ENCODE measurements at places on chromosomes 4 and X.

GRCh38 chrX:151852294-151852693 lies 60.4 kb upstream of the MAGEA4 start:
- no peak overlapping the region for H3K4me3 ChIP-seq
- DNase-seq, result no peak
- no peaks in the 10 kb centered on the region for H3K36me3 ChIP-seq
- no peak overlapping the region for H3K27ac ChIP-seq

DNA sequence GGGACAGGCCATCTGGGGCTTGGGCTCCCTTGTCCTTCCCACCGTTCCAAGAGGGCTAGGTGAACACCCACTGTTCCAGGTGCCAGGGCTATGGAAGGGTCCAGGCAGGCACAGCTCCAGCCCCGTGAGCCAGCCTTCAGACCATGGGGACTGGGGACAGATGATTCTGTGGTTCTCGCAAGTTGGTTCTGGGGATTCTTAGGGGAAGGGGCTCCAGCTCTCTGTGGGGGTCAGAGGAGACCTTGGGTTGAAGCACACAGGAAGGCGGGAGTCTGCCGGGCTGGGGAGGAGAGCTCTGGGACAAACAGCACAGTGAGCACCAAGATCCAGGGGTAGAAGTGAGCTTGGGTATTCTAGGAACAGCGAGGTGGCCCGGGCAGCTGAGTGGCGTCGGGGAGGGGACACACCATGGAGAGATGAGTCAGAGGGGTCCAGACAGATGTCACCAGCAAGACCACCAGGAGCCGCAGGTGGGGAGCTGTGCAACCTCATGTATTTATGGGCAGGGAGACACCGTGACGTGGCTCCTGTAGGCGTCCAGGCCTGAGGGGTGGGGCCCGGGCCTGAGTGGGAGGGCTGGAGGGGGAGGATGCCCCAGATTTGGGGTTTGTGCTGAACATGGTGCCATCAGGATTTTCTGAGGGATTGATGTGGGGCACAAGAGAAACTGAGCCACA lies 48.8 kb upstream of the HMX1 start:
- no peaks in the 10 kb centered on the region for H3K27me3 ChIP-seq
- no peaks in the 10 kb centered on the region for H3K4me1 ChIP-seq
- H3K4me3 ChIP-seq, result no peak overlapping the region
- DNase-seq, result no peak
- no peak overlapping the region for H3K27ac ChIP-seq

GRCh38 chr4:30281986-30282385 lies 438.2 kb upstream of the PCDH7 start:
- no peak for DNase-seq
- H3K36me3 ChIP-seq, result no peaks in the 10 kb centered on the region
- H3K27ac ChIP-seq, result no peak overlapping the region
- no peak overlapping the region for H3K4me3 ChIP-seq
- H3K27me3 ChIP-seq, result no peaks in the 10 kb centered on the region
- no peaks in the 10 kb centered on the region for H3K4me1 ChIP-seq

DNA sequence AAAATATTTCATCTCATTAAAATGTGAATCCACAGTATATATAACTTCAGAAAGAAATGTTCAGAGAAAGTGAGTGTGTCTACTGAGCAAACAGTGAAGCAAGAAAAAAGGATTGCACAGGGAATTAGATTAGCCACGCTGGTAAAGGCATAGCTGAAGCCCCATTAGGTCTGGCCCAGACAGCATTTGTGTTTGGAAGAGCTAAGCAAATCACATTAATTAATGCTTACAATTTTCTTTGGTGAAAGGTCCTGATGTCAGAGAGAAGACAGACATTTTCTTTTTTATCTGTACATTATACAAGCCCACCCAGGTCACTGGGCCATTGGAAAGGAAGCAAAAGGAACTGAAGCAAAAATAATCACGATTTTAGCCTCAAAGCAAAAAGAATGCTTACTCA lies 354.6 kb downstream of the GRID2 start:
- H3K36me3 ChIP-seq, result no peaks in the 10 kb centered on the region
- H3K4me3 ChIP-seq, result no peak overlapping the region
- no peaks in the 10 kb centered on the region for H3K4me1 ChIP-seq
- H3K27ac ChIP-seq, result no peak overlapping the region
- DNase-seq, result no peak
- H3K27me3 ChIP-seq, result no peaks in the 10 kb centered on the region

DNA sequence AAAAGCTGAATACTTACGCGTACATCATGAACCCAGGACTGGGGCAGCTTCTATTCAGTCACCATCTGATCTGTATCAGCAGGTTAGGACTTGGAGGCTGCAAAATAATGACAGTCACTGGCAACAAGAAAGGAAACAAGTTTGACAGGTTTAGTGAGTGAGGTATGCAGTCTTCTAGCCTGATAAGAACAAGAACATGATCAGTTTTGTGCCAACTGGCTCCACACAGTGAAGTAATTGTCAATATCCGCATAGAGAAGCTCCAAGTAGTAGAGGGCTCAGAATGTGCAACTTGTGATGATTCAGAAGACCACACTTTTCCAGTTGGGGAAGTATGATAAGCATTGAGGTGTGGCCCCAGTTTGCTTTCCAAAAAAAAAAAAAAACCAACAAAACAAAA lies at the start of gene TMPRSS11F:
Gene TMPRSS11F, minus strand, starts transcription at position 77 of the 400 bp plus-strand sequence. Its CDS starts 49 bp downstream, at position 28.
- H3K27me3 ChIP-seq, result no peaks in the 10 kb centered on the region
- H3K4me1 ChIP-seq, result no peaks in the 10 kb centered on the region
- no peak within 1 kb of the TSS for H3K4me3 ChIP-seq
- H3K36me3 ChIP-seq, result no peaks in the 10 kb centered on the region
- H3K27ac ChIP-seq, result no peak within 1 kb of the TSS

- H3K36me3 ChIP-seq, result no peaks in the 10 kb centered on the region
- DNase-seq, result no peak
- no peaks in the 10 kb centered on the region for H3K4me1 ChIP-seq
- no peaks in the 10 kb centered on the region for H3K27me3 ChIP-seq
- no peak overlapping the region for H3K27ac ChIP-seq
Observed at GRCh38 chr4:158461336-158461735, 60.3 kb upstream of the RXFP1 start.

DNA sequence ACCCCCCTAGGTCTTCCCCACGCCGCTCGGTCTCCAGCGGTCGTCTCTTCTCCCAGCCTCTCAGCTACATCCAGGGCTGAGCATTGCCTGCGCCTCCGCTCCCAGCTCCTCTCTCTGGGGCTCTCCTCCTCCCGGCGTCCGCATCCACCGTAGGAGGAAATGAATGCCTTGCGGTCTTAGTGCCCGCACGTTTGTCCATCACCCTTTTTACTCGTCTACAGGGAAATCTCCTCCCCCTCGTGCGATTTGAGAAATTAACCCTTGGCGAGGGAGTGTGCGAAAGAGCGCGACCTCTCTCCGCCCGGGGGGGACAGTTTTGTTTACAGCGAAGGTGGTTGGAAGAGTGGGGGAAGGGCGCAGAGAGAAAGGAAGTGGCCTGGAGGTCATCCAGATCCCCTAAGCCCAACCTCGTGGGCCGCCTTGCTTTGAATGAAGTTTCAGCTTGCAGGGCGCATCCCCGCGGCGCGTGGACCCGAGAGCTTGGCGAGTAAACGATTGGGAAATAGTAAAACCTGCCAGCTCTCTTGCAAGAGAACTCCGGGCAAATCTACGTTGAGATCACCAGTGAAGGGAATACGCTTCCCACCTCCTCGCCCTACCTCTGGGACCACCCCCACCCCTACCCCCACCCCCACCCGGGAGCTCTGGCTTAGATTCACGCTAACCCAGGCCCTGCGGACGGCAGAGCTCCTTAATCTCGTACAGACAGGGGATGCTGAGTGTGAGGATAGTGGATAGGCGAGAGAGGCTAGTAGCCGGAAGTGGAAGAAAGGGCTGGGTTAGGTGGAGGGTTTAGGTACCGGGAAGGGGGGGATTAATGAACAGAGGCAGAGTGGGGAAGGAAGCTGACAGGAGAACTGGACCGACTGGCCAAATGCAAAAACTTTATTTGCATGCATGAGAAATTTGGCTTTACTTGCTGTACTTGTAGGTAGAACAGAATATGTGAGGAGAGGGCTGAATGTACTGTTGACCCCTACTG lies at the start of gene ELOVL6:
Gene ELOVL6, minus strand, starts transcription at position 181 of the 982 bp plus-strand sequence. CDS start 280 bp downstream, outside the sequence.
- peak within 1 kb of the TSS; percentile 78 for H3K4me3 ChIP-seq
- peak; percentile 94 for DNase-seq
- H3K4me1 ChIP-seq, result peaks cover 4% of the 10 kb centered on the region
- no peaks in the 10 kb centered on the region for H3K36me3 ChIP-seq
- no peaks in the 10 kb centered on the region for H3K27me3 ChIP-seq
- peak within 1 kb of the TSS; percentile 96 for H3K27ac ChIP-seq

DNA sequence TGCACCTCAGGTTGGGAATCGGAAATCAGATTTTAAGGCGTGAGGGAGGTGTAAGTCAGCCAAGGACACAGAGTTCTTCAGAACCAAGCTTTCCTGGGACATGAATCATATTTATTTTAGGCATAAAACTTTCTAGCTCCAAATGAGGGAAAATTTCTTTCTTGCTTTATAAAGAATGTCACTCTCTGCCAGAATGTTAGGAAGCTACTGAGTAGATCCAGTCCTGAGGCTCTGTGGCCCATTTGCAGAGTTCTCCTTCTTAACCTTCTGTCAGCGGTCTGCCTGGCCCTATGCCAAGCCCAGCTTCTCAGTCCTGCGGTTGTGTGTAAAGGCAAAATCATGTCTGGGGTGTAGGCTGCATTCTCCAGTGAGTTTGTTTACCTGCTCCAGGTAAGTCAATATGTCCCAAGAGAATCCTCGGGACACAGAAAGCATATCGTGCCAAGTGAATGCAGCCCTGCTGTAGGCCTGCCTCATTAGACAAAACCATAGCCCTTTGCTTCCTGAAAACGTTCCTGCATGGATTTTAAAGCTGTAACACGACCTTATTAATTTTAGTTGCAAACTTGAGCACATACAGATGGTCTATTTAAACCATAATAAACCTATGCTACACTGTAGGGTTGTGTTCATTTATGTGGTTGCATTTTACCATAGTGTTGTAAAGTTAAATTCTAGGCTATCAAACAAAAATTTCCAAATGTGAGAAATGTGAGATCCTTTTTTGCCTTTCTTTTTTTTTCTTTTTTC lies 29.2 kb upstream of the CCNI start:
- H3K27ac ChIP-seq, result no peak overlapping the region
- no peaks in the 10 kb centered on the region for H3K4me1 ChIP-seq
- H3K27me3 ChIP-seq, result no peaks in the 10 kb centered on the region
- no peaks in the 10 kb centered on the region for H3K36me3 ChIP-seq

GRCh38 chr4:180926277-180926676 lies 1316.9 kb upstream of the TENM3 start:
- H3K27ac ChIP-seq, result no peak overlapping the region
- DNase-seq, result no peak
- no peaks in the 10 kb centered on the region for H3K36me3 ChIP-seq
- H3K27me3 ChIP-seq, result no peaks in the 10 kb centered on the region
- H3K4me1 ChIP-seq, result no peaks in the 10 kb centered on the region

DNA sequence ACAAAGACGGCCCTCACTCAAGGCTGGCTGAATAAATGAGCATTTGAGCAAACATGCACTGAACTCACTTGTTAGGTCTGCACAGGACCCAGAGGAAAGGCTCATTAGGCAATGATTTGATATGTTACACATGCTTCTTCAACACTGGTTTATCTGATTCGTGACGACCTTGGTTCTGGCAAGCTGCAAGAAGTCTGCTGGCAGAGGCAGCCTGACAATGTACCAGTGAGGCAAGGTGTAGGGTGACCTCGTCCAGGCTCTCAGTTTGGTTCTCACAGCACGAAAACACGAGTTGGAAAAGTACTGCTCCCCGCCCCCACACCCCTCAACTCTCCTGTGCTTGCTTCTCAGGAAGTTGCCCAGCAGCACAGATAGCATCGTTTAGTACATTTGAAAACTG lies 63.1 kb upstream of the CITED1 start:
- no peaks in the 10 kb centered on the region for H3K36me3 ChIP-seq
- H3K27me3 ChIP-seq, result no peaks in the 10 kb centered on the region
- no peak for DNase-seq
- peaks cover 5% of the 10 kb centered on the region for H3K4me1 ChIP-seq
- no peak overlapping the region for H3K4me3 ChIP-seq

GRCh38 chr4:159342374-159342773 lies 239.5 kb downstream of the RAPGEF2 start:
- H3K4me1 ChIP-seq, result no peaks in the 10 kb centered on the region
- no peak for DNase-seq
- no peaks in the 10 kb centered on the region for H3K27me3 ChIP-seq
- H3K36me3 ChIP-seq, result peaks cover 95% of the 10 kb centered on the region

GRCh38 chr4:25703731-25704388 lies 48.2 kb downstream of the SLC34A2 start:
- no peak overlapping the region for H3K27ac ChIP-seq
- DNase-seq, result no peak
- H3K4me3 ChIP-seq, result no peak overlapping the region
- no peaks in the 10 kb centered on the region for H3K36me3 ChIP-seq

GRCh38 chr4:118260309-118260708 lies 92.5 kb downstream of the PRSS12 start:
- no peak for DNase-seq
- H3K4me3 ChIP-seq, result no peak overlapping the region
- H3K27ac ChIP-seq, result no peak overlapping the region

GRCh38 chrX:153351981-153352380 lies 18.0 kb downstream of the ZNF275 start:
- no peak for DNase-seq
- H3K4me3 ChIP-seq, result no peak overlapping the region
- peaks cover 48% of the 10 kb centered on the region for H3K36me3 ChIP-seq

GRCh38 chr4:185713272-185713671 lies 98.7 kb downstream of the SORBS2 start:
- H3K27me3 ChIP-seq, result no peaks in the 10 kb centered on the region
- H3K36me3 ChIP-seq, result peaks cover 2% of the 10 kb centered on the region
- H3K27ac ChIP-seq, result no peak overlapping the region
- no peak for DNase-seq

DNA sequence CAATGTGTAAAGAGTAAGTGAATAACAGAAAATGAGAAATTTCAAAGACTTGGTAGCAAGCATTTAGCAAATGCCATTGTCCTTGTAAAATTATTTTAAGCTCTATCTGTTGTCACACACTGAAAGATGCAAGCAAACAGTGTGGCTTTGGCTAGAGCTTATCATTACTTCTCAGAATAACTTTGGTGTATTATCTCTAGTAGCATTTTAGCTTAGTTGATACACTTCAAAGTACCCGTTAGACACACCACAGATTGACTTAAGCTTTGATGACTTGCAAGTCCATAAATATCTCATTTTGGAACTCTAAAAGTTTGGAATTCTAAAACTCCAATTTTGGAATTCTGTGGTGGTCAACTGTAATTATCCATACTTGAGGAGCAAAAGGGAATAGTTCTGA lies 98.6 kb downstream of the PDLIM5 start:
- no peaks in the 10 kb centered on the region for H3K27me3 ChIP-seq
- no peak for DNase-seq
- no peak overlapping the region for H3K27ac ChIP-seq
- H3K4me3 ChIP-seq, result no peak overlapping the region
- H3K36me3 ChIP-seq, result no peaks in the 10 kb centered on the region
- H3K4me1 ChIP-seq, result no peaks in the 10 kb centered on the region

- no peak for DNase-seq
- no peak overlapping the region for H3K27ac ChIP-seq
- H3K4me3 ChIP-seq, result no peak overlapping the region
- H3K27me3 ChIP-seq, result no peaks in the 10 kb centered on the region
Observed at GRCh38 chrX:31329298-31329697, 257.5 kb upstream of the FTHL17 start.

- H3K4me1 ChIP-seq, result no peaks in the 10 kb centered on the region
- no peak overlapping the region for H3K27ac ChIP-seq
- H3K27me3 ChIP-seq, result no peaks in the 10 kb centered on the region
- no peak overlapping the region for H3K4me3 ChIP-seq
- H3K36me3 ChIP-seq, result peaks cover 34% of the 10 kb centered on the region
- no peak for DNase-seq
Observed at GRCh38 chrX:337331-337831, 18.8 kb upstream of the GTPBP6 start.
